CD4-positive, alpha-beta T cell treated with Interleukin-21 for 1 hour (primary cell): ENCODE measurements at places on chromosomes 2 and 18.

- DNase-seq, result no peak
Measured at GRCh38 chr2:71901466-71901865, 246.2 kb downstream of the CYP26B1 start.

DNA sequence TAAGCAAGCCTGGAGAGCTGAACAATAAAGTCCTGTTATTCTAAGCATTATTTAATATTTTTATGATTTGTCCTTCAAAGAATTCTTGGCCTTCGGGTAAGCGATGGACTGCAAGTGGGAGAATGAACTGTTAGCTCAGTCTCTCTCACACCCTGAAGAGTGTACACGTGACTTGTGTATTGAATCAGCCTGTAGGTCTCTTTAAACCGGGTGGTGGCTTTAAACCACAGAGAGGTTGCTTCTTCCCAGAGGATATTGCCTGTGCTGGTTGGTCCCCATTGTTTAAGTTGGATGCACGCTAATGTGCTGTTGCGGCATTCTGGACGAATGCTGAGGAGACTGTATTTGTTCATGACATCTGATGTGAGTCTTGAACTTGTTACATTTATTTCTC, 183.3 kb downstream of the LTBP1 start:
- DNase-seq, result no peak

DNA sequence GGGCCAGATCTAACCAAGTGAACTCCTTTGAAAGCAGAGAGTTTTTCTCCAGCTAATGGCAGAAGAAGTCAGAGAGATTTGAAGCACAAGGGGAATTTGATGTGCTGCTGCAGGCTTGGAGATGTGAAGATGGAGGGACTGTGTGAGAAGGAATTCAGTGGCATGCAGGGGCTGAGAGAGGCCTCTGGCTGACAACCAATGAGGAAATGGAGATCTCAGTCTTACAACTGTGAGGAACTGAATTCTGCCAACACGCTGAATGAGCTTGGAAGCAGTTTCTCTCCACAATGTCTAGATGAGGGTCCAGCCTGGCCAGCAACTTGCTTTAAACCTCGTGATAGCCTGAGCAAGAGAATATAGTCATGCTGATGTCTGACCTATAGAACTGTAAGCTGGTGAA, 224.1 kb upstream of the DPP10 start:
- DNase-seq, result no peak

- no peak for DNase-seq
Measured at GRCh38 chr2:204505946-204506345, 39.3 kb upstream of the PARD3B start.

GRCh38 chr2:169046440-169047151, 15.5 kb upstream of the ABCB11 start:
- no peak for DNase-seq

DNA sequence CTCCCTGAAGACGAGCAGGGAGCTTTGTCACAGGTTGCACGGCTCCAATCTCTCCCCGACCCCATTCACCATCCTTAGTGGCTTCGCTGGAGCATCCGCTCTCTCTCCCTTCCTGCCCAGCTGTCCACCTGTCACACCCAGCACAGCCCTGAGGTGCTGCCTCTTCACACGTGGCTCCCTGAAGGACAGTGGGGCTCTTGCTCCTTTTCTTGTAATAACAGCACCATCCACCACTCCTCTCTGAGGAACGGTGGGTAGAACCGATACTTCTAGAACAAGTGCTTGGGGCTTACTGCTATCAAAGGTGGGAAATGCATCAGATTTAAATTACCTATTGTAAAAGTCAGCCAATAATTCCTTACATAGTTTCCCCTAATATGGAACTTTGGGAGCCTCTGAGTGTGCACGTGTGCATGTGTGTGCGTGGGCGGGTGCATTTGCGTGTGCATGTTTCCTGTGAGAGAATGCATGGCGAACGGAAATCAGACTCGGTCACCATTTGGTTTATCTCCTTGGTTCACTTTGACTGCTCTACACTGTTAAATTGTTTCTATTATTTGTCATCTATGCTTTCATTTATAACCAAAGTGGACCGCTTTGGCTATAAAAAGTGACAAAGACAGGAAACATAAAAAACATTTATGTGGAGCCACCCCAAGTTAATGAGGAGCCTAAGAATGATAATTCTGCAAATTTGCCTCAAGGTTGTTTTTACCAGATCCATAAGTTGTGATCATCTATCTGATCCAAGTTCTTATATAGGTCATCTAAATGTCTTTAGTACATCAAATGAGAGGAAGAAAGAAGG, 39.1 kb downstream of the KLHL29 start:
- DNase-seq, result no peak

- DNase-seq, result no peak
Measured at GRCh38 chr2:118858485-118859156, 11.2 kb upstream of the EN1 start.

GRCh38 chr18:48836231-48836805, 114.4 kb downstream of the SMAD7 start:
- no peak for DNase-seq

DNA sequence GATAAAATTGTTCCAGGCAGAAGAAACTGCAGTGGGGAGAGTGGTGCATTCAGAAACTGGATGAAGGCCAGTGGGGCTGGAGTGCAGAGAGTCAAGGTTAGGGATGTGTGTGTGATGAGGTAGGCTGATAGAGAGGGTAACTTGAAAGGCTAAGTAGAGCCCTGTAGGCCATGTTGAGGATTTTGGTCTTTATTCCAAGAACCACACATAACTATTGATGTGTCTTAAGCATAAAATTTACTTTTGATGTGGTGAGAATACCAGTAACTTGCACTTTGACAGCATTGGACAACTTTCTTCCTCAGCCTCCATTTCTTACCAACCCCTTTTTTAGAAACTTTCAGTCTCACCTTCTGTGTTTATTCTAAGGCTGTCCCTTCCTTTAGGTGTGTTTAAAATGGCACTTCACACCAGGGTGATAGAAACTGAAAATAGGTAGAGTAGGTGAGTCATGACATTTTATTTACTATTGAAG, 22.6 kb downstream of the MTX2 start:
- DNase-seq, result no peak

GRCh38 chr2:129015397-129016285, 697.0 kb upstream of the HS6ST1 start:
- no peak for DNase-seq

DNA sequence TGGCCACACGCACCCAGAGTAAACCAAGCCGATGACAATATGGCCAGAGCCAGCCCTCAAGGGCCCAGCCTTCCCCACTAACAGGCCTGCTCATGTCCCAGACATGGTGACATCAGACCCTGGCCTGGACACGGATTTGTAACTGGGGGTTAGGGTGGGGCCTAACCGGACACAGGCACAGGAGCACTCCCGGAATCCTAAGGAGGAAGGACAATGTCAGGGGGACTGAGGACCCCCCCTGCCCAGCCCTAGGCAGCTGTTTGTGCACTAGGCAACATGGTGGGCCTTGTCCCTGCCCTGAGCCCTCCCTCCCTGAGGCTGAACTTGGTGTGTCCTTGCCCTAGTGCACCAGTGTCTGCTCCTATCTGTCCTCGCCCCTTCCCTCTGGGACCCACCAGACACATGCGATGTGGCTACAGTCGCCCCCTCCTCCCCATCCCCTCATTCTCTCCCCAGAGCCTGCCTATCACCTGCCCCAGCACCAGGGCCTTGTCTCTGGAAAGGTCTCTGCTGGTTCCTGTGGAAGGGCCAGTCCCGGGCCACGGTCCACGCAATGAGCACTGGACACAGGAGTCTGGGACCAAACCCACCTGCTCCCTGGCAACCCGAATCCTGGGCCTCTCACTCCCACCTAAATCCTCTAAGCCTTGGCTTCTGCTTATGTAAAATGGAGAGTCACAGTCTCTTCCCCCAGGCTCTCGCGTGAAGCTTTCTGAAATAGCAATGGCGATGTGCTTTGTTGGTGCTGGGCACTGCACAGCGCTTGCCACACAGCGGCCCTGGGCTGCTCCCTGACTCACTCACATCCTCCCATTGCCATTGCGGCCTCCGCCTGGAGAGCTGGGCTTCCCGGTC, 76.5 kb upstream of the RAB6C start:
- no peak for DNase-seq

GRCh38 chr2:85741833-85742455, 11.8 kb upstream of the ATOH8 start:
- DNase-seq, result no peak

DNA sequence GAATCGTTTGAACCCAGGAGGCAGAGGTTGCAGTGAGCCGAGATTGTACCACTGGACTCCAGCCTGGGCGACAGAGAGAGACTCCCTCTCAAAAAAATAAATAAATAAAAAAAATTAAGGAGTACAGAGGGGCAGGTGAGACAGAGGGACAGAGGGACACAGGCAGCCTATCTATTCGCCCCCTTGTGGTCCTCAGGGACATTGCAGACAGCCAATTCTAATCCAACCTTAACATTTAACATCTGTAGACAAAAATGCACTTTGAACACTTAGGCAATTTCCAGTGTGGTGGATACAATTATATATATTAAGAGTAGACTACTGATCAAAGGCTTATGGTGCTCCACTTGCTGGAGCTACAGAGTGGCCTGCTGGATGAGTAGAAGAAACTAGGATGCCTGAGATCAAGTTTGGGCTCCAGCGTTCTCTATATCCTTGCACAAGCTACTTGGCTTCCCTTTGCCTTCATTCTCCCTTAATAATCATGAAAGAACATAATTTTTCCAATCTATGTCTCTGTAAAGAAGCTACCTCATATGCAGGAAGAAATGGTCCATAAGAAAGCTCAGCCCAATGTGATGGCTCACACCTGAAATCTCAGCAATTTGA, 8.2 kb upstream of the SMARCAL1 start:
- peak; percentile 59 for DNase-seq

- no peak for DNase-seq
Measured at GRCh38 chr18:49691177-49691608, 122.1 kb downstream of the ACAA2 start.

DNA sequence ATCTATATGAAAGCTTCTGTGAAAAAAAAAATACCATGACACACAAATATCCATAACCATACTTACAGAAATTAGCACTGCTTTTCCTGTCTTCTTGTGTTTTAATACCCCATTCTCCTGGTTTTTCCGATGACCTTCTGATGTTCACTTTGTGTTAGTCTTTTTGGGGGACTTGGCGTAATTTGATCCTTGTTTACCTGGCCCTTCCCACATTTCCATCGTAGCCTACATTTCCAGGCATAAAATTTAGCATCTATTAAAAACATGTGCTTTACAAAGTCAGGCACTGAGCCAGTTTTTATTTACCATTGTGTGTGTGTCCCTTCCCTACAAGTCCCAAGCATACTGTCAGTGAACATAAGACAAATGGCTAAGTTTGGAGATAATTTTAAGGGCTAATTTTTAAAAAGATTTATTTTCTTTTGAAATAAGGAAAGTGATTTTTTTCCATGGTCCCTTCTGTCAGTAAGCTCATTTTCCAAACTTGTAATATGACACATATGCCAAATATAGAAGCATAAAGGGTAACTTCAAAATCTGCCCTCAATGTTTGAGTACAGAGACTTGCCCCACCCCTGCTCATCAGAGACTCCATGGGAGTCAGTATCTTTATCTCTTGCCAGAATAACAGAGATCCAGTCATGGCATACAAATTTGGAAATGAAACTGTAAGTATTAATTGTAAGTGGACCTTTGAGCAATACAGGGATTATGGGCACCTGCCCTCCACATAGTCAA, 27.3 kb downstream of the SESTD1 start:
- no peak for DNase-seq

GRCh38 chr2:85462322-85462721, 43.8 kb downstream of the SH2D6 start:
- no peak for DNase-seq

- no peak for DNase-seq
Measured at GRCh38 chr2:161199912-161200701, 39.9 kb downstream of the TANK start.

- DNase-seq, result no peak
Measured at GRCh38 chr2:30883822-30884221, 76.6 kb upstream of the CAPN13 start.

- no peak for DNase-seq
Measured at GRCh38 chr2:200330351-200331060, 24.0 kb downstream of the SPATS2L start.

DNA sequence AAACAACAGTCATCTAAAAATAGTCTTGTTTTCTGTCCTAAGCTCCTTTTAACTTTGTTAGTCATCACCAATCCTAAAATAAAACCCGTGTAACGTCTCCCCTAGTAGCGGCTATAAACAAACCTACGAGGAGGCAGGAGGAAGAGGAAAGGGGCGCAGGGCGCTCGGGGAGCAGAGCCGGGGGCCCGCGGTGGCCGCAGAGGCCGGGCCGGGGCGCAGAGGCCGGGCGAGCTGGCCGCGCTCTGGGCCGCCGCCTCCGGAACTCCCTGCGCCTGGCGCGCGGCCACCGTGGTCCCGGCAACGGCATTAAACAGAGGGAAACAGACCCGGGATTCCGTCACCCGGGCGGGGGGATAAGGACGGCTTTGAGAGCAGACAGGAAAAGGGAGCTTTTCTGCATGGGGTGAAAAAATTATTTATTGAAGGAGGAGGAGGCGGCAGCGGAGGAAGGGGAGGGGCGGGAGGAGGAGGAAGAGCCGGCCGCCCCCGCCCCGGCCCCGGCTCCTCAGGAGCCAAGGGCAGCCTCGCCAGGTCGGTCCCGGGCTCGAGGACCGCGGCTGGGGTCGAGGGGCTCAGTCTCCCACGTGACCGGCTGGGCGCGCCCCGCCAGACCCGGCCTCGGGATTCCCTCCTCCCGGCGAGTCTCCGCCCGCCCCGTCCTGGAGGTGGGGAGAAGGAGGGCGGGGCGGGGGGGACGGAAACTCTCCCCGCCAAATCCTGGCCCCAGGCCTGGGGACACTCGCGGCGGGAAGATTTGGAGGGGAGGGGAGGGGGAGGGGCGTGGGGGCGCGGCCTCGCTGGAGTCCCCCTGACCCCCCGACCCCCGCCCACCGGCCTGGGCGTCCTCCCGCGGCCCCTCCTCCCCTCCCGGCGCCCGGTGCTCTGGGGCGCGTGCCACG, 1.8 kb upstream of the NFATC1 start:
- peak; percentile 69 for DNase-seq

DNA sequence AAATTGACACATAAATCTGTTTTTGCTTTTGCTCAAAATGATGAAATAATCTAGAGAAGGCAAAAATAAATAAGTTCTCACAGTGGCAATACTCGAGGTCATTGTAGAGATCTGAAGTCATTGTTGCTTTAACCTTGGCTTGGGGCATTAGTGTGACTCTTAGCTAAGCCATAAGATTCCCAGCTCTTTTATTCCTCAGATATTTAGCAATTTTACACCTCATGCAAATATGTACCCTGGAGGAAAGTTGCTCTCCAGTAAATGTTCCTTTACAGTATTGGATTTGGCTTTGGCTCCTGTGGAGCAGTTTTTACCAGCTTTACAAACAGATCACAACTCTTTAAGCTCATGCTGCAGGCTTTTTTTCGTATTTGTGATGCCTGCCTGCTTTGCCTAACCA, 134.2 kb upstream of the NABP1 start:
- no peak for DNase-seq

GRCh38 chr2:230161184-230161583, 58.6 kb downstream of the SP110 start:
- no peak for DNase-seq

DNA sequence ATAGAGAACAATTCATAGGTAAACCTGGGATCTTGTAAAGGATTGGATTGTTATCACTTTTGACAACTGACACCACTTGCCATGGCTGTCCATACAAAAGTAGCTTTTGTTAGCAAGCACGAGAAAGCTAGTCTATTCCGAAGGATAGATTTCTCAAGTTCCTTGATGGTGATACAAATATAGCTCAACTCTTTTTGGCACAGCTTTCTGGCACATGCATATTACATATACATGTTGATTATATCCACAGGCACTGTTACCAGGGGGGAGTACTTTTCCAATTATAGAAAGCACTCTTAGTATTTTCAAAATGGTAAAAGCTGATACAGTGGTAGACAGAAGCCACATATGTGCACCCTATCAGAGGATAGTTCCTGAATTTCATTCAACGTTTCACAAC, 168.9 kb downstream of the UPP2 start:
- no peak for DNase-seq

- no peak for DNase-seq
Measured at GRCh38 chr18:71807586-71807985, 736.6 kb downstream of the CBLN2 start.
